ENCODE measurements at places on chromosomes 7 and 10. TPM values are rescaled to one million over a fixed set of nuclear protein-coding genes. Genes with fewer than 3 reads are reported as not detected.

DNA sequence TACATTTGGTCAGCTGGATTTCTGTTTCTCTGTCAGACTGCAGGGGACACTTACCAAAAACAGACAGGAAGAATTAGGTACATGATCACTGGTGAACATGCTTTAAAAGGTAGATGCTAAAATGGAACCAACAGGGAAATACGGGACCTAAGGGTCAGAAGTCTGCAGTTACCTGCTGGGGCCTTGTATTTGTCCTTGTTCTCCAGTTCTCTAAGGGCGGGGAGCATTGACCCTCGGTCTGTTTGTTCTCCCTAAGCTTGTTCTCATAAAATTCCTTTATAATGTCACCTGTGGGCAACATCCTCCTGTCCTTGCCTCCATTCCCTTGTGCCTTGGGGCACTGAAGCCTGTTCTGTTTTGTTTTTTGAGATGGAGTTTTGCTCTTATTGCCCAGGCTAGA, 29.8 kb upstream of the MSMB start:
- no peaks in the 10 kb centered on the region for H3K4me1 ChIP-seq
- no peak for DNase-seq
- H3K4me3 ChIP-seq: no peak overlapping the region
- no peaks in the 10 kb centered on the region for H3K36me3 ChIP-seq

GRCh38 chr7:26284995-26285632, 6.5 kb upstream of the SNX10 start:
- DNase-seq: no peak
- H3K36me3 ChIP-seq: no peaks in the 10 kb centered on the region
- H3K27ac ChIP-seq: no peak overlapping the region
- H3K4me1 ChIP-seq: no peaks in the 10 kb centered on the region
- no peak overlapping the region for H3K4me3 ChIP-seq

DNA sequence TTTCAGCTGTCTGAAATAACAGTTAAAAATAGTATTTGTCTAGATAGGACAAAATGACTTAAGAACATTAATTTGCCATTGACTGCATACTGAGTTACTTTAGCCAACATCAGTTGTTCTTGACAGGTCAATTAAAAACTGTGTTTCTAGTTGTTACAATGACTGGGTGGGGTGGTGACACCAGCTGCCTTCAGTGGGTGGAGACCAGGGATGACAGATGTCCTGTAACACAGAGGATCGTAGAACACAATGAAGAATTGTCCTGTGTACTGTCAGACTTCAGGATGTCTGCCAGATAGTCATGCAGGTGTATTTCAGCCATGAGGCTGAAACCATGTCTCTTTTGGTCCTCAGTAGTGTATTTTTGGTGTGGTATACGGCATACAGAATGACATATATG, 24.4 kb downstream of the TRUB1 start:
- H3K27me3 ChIP-seq: no peaks in the 10 kb centered on the region
- H3K4me3 ChIP-seq: no peak overlapping the region
- peaks cover 1% of the 10 kb centered on the region for H3K4me1 ChIP-seq
- no peak overlapping the region for H3K27ac ChIP-seq
- H3K36me3 ChIP-seq: no peaks in the 10 kb centered on the region

The SFRP4 gene
- total RNA-seq: 88.0 TPM

DNA sequence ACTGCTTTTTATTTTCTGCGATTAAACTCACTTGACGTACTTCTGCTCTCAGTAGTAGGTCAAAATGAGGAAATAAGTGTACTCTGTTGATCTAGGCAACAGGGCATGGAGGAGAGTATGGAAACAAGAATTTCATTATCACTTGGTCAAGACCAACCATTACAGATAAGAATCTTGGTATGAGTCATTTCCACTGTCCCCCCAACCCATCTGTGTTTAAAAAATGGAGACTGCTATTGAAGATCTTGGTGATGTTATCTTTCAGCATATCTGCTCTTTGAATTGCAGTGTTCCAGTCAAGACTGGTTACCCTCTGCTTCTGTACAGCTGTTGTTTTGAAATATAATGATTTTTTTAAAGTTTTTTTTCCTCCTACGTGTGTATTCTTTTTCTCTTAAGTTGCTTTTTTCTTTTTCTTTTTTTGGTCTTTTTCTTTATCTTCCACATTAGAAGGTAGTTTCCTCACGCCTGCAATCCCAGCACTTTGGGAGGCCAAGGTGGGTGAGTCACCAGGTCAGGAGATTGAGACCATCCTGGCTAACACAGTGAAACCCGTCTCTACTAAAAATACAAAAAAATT, 11.7 kb downstream of the STAM start:
- no peak overlapping the region for H3K27ac ChIP-seq
- no peaks in the 10 kb centered on the region for H3K4me1 ChIP-seq
- H3K4me3 ChIP-seq: no peak overlapping the region
- no peaks in the 10 kb centered on the region for H3K36me3 ChIP-seq
- no peaks in the 10 kb centered on the region for H3K27me3 ChIP-seq
- DNase-seq: no peak

The TET1 gene
- 5.1 TPM for total RNA-seq

The BTBD16 gene
- not detected for total RNA-seq

The HHEX gene
- 4.7 TPM for total RNA-seq

DNA sequence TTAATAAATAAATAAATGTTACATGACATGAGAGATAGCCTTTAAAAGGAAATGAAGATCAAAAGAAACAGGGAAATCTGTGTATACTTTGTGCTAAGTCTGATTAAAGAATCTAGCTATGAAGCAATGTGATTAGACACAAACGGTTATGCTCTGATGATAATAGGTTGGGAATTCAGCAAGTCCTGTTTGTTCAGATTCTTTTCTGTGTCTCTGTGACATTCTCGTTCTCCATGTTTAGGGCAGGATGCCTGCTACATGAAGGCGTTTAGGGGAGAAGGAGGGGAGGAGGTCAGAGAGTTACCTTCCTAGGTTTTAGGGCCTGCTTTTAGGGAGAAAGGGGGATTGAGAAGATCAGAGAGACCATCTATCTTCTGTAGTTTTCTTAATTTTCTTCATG, 555.3 kb downstream of the DNAJB9 start:
- H3K36me3 ChIP-seq: no peaks in the 10 kb centered on the region
- no peak overlapping the region for H3K4me3 ChIP-seq
- no peak overlapping the region for H3K27ac ChIP-seq
- no peaks in the 10 kb centered on the region for H3K27me3 ChIP-seq
- H3K4me1 ChIP-seq: no peaks in the 10 kb centered on the region

GRCh38 chr10:78542521-78542920, 508.9 kb downstream of the RPS24 start:
- H3K27ac ChIP-seq: no peak overlapping the region
- H3K4me1 ChIP-seq: peaks cover 22% of the 10 kb centered on the region
- H3K4me3 ChIP-seq: no peak overlapping the region
- no peak for DNase-seq
- no peaks in the 10 kb centered on the region for H3K27me3 ChIP-seq

The LGI1 gene
- total RNA-seq: not detected

The JCAD gene
- 26.7 TPM for total RNA-seq

GRCh38 chr7:923108-924041, 31.1 kb downstream of the ADAP1 start:
- no peaks in the 10 kb centered on the region for H3K27me3 ChIP-seq
- H3K4me3 ChIP-seq: no peak overlapping the region
- peaks cover 2% of the 10 kb centered on the region for H3K4me1 ChIP-seq
- no peaks in the 10 kb centered on the region for H3K36me3 ChIP-seq
- H3K27ac ChIP-seq: no peak overlapping the region

DNA sequence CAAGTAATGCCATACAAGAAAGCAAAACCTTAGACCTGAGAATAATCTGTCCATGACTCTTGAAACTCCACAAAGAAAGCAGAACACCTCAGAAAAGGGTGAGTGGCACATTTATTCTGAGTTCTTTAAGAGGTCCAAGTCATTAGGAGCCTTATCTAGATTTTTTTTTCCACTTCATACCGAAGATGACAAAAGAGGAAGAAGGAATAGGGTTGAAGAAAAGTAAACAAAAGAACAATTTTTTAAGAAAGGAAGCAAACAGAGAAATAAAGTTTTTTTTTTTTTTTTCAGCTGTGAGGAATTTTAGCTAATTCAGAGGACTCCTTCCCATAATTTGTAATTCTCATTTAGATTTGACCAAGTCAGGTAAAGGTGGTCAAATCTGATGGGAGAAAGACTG, 13.1 kb upstream of the MTPN start:
- no peak overlapping the region for H3K4me3 ChIP-seq
- no peaks in the 10 kb centered on the region for H3K4me1 ChIP-seq
- no peak for DNase-seq
- H3K36me3 ChIP-seq: no peaks in the 10 kb centered on the region
- no peaks in the 10 kb centered on the region for H3K27me3 ChIP-seq

The C10orf143 gene
- total RNA-seq: 5.6 TPM

GRCh38 chr10:123275136-123275564, 120.9 kb downstream of the BUB3 start:
- H3K27me3 ChIP-seq: no peaks in the 10 kb centered on the region
- H3K4me3 ChIP-seq: no peak overlapping the region
- no peak for DNase-seq
- H3K4me1 ChIP-seq: no peaks in the 10 kb centered on the region

The NUDT13 gene
- 1.9 TPM for total RNA-seq

The CHAT gene
- not detected for total RNA-seq

All from ovary (tissue), 10 donors.